ENCODE measurements at places on chromosomes 12 and 14.

DNA sequence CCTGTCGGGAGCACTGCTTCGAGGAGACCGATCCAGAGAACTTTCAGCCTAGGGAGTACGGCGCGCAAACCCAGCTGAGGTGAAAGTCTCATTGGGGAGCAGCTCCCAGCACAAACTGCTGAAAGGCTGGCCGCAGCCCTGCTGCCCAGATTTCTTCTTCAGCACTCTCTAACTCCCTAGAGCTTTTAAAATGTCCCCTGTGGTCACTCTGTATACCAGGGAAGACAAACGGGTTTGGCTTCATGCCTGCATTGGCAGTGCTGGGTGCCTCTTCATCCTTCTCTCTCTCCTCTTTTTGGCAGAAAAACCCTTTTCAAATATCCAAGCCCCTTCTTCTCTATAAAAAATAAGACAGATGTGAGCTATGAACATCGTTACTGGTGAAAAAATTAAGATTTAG lies 34.9 kb downstream of the BBS10 start:
- no peak for DNase-seq

- no peak for DNase-seq
Observed at GRCh38 chr14:50432131-50432530, 35.5 kb upstream of the CDKL1 start.

- DNase-seq, result no peak
Observed at GRCh38 chr12:29889737-29890136, 106.0 kb upstream of the TMTC1 start.

DNA sequence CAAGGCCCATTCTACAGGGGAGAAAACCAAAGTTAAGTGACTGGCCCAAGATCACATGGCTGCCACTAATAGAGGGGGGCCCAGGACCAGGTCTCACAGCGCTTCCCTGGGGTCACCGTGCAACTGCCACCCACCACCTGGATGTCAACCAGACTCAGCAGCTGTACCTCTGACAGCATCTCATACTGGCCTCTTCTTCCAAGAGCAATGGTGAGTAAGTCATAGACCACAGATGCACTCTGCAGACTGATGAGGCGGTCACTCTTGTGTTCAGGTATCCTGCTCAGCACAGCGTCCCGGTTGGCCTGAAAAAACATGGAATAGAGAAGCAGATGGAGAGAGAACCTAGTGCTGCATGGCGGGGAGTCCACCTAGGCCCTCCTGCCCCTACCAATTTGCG lies 139.9 kb downstream of the TTC7B start:
- no peak for DNase-seq

GRCh38 chr14:102902523-102903247 lies 19.8 kb upstream of the AMN start:
- DNase-seq, result no peak

- DNase-seq, result no peak
Observed at GRCh38 chr14:69688299-69688649, 76.9 kb downstream of the SUSD6 start.

GRCh38 chr12:100253437-100253836 lies 13.4 kb downstream of the DEPDC4 start:
- DNase-seq, result no peak

- no peak for DNase-seq
Observed at GRCh38 chr12:49942921-49943624, 7.5 kb upstream of the AQP2 start.

DNA sequence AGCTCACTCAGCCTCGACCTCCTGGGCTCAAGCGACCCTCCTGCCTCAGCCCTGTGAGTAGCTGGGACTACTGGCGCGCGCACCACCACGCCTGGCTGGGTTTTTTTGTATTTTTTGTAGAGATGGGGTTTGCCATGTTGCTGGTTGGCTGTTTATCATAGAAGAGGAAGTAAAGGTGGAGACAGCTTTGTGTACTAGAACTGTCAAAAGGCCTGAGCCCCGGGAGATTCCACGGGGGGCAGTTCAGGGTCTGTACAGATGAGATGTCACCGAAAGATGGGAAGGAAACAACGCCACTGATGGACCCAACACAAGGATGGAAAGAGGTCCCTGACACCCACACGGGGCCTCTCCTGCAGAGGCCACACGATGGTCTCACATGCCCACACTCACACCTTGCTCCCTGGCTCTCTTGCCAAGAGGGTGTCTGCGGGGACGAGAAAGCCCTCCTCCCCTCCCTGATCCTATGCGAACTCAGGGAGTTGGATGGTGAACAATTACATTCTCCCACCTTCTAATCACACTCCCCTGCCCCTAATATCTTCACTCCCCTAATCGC lies 66.6 kb downstream of the KDM2B start:
- no peak for DNase-seq

DNA sequence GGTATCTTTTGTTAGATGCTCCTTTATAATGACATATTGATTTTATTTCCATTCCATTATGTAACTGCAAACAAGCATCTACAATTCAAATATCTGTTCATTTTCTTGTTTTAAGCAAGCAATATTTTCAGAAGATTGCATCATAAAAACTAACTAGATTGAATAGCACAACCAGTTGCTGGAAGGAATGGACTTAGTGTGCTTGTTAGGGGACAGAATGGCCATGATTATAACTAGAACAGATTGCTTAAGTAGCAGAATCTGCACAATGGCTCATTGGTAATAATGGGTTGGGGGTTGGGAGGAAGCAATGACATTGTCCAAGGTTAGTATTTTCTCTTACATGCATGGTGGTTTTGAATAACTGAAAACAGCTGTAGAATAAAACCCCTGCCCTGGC lies 939.5 kb downstream of the SLC16A7 start:
- no peak for DNase-seq

- no peak for DNase-seq
Observed at GRCh38 chr14:31897581-31898186, 179.4 kb upstream of the ARHGAP5 start.

GRCh38 chr14:23423657-23424056 lies 11.8 kb downstream of the MYH7 start:
- no peak for DNase-seq

- no peak for DNase-seq
Observed at GRCh38 chr12:67816269-67816668, 167.7 kb downstream of the DYRK2 start.

GRCh38 chr12:121576851-121577391 lies 3.9 kb downstream of the KDM2B start:
- DNase-seq, result no peak

- DNase-seq, result no peak
Observed at GRCh38 chr12:96811083-96811482, 96.0 kb upstream of the NEDD1 start.

DNA sequence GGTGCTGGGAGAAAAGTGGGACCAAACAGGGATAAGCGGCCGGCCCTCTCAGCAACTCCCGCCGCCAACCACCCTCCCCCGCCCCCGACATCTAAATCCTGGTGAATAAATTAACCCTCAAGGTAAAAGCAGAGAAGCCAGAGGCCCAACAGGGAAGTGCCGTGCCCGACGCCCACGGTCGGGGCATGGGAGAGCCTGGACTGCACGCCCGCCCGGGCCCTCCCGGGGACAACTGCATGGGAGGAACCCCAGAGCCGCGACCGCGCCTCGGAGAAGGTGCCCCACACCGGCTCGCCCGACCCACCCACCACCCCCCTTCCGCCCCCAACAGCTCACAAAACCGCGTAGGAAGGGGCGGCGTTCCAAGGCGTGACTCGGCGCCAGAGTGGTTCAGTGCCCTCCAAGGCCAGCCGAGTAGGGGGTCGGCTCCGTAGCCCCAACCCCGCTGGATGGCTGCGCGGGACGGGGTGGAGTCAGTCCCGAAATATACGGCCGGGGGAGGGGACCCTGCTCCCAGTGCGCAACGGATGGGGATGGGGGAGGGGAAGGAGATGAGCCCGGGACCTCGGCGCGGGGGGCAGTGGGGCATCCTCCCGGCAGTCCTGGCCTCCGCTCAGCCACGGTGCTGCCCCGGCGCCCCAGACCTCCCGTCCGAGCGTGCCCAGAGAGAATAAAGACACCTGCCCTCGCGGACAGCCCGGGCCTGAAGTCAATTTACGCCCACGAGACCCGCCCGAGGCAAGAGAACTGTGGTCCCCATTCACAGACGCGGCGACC lies 732 bp downstream of the SLC25A29 start:
- no peak for DNase-seq

GRCh38 chr14:68245146-68246073 lies 425.8 kb downstream of the RAD51B start:
- DNase-seq, result no peak

DNA sequence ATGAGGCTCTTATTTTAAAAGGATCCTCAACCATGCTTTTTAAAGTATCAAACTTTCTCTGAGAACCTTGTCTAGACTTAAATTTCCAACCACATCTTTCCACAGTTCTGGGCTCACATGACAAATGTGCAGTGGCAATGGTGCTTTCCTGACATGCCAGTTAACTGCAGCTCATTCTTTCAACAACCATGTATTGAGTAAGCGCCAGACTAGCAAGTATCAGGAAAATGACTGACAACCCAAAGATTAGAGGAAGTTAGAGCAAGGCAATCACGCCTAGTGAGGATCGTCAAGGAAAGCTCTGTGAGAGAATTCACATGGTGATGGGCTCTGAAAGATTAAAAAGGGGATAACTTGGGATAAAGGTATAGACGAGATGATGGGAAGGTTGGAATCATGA lies 35.8 kb downstream of the FLVCR2 start:
- DNase-seq, result no peak

DNA sequence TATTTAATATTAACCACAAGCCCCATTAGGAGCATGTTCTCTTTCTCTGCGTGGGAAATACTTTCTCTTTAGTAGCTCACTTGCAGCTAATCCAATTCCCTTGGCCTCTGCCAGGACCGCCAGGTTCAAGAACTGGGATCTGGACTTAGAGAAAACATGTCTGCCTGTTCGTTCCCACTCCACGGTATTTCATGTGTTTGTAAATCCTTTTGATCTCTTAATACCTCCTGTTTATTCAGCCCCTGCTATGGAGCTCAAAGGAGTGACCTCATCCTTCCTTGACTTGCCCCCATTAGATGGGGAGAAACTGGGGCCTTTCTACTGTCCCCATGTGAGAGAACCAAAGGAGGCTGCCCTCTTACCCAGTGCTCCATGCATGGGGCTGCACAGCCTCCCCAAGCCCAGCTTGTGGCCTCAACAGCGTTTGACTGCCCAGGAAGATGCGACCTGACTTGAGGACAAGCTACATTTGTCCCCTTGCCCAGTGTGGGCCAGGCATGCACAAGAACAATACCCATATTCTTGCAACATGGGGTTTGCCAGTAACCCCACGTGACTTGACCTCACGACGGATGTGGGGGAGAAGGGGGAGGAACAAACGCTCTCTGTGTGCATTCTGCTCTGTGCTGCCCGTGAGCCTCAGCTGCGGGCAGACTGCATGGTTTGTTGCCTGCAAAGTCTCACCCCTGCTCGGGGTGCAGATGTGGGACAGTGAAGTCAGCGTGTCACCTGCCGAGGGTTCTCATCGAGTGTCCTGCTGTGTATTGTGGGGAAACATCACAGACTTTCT lies 30.3 kb downstream of the CD9 start:
- DNase-seq, result no peak

DNA sequence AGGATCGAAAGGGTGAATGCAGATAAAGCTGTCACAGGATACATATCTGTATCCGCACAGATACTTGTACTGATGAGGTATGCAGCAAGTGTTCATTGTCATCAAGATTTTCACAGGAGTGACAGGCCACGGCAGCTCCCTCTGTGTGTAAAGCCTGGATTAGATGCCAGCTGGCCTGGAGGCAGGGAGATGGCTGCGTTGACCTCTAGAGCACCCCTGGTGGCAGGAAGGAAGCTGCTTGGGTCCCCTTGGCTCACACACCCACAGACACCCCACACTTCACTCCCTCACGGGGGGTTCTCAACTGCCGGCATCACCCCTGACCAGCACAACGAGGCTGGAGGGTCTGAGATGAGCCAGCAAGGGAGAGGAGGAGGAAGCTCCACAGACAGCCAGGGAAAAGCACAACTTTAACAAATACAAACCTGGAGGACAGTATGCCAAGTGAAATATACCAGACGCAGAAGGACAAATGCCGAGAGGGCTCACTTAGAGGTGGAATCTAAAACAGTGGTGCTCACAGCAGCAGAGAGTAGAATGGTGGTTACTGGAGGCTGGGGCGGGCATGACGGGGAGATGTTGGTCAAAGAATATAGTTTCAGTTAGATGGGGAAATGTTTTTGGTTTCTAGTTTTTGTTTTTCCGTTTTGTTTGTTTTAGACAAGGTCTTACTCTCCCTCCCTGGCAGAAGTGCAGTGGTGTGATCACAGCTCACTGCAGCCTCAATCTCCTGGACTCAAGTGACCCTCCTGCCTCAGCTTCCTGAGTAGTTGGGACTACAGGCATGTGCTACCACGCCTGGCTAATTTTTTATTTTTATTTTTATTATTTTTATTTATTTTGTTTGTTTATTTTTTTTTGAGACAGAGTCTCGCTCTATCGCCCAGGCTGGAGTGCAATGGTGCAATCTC lies 45.7 kb downstream of the TEAD4 start:
- DNase-seq, result no peak

DNA sequence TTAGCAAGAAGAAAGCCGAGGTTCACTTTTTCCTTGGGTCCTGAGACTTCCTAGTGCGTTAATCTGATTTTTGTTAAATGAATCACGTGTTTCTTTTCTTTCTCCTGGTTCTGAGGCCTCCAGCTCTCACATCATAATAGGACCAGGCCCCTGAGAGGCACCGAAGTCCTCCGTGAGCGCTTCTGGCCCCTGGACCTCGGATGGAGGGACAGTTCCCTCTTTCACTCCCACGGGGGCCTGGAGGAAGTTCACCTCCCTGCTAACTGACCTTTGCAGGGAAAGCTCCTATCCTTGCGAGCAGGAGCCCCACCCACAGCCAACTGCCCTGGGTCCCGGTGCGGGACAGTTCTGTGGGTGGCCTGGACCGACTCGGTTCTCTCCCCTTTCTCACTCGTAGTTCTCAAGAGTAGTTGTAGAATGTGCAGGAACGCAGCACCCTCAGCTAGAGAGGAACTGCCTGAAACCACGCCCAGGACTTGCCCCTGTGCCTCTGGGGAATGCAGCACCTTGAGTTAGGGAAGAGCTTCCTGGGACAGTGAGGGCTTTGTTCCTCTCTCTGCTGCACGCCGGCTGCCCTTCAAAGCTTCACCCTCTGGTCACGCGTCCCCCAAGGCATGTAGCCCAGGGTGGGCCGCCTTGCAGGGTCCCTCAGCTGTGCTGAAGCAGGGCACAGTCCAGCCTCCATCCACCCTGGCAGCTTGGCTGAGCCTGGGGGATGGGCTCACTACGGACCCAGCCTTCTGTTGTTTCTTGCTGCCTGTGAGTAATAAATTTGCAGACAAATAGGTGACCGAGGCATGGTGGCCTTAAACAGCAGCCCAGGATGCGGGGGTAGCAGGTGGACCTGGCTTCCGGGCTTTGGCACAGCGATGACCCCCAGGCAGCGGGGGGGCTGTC lies 264.6 kb downstream of the ADGRD1 start:
- no peak for DNase-seq
